ENCODE measurements at places on chromosomes 5 and 9.

DNA sequence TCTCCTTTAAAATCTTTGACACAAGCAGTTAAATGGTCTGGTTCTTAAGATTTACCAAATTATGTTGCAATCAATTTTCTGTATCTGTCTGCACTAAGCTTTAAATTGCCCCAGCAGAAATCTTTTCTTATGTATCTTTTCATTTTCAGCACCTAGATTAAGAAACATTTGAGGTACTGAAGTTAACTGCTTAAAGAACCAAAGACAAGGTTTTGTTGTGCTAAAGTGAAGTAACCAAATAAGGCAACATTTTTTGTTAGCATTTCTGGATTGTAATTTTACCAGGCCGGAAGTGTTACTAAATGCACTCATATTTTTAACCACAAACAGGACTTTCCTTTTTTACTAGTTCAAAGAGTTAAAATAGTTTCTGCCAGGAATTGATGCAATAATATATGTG is 24.1 kb upstream of the MTAP start:
- DNase-seq, result peak; percentile 88

- peak; percentile 67 for DNase-seq
Observed at GRCh38 chr9:9992936-9993335, 619.9 kb downstream of the PTPRD start.

- no peak for DNase-seq
Observed at GRCh38 chr5:15571081-15571480, 71.1 kb downstream of the FBXL7 start.

GRCh38 chr9:88653911-88654310 is 118.9 kb downstream of the NXNL2 start:
- peak; percentile 77 for DNase-seq

GRCh38 chr5:55102348-55102747 is at the start of gene GZMA:
GZMA (plus strand) TSS chr5:55102646; CDS start chr5:55102683, 37 bp downstream.
- DNase-seq, result no peak

DNA sequence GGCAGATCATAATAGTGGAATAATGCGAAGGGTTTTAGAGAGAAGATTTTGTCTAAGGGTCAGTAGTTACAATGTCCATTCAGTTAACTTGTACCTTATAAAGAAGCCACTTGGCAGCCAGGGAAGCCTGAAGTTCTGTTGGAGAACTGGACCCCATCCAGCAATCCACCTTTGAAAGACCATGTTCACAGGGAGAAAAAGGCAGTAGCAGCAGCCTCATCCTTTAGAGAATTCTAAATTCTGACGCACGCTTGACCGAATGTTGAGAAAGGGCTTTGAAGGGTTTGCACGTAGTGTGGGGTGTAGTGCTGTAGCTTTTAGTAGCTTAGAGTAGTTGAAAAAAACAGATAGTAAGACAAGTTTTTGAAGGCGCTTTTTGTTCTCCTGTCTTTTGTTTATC is 42.8 kb downstream of the MCCC2 start:
- no peak for DNase-seq

GRCh38 chr5:180639741-180640610 is 9.4 kb downstream of the FLT4 start:
- DNase-seq, result no peak
